ENCODE measurements at places on chromosomes 6 and 20. TPM values are rescaled to one million over a fixed set of nuclear protein-coding genes. Genes with fewer than 3 reads are reported as not detected.

The ANGPT4 gene
- 1.8 TPM for total RNA-seq

The PTK6 gene
- 98.5 TPM for total RNA-seq

The SAMHD1 gene
- total RNA-seq = 151 TPM

GRCh38 chr6:11497881-11498280, 39.7 kb upstream of the TMEM170B start:
- no peak overlapping the region for H3K27ac ChIP-seq
- no peaks in the 10 kb centered on the region for H3K4me1 ChIP-seq
- no peak for DNase-seq

DNA sequence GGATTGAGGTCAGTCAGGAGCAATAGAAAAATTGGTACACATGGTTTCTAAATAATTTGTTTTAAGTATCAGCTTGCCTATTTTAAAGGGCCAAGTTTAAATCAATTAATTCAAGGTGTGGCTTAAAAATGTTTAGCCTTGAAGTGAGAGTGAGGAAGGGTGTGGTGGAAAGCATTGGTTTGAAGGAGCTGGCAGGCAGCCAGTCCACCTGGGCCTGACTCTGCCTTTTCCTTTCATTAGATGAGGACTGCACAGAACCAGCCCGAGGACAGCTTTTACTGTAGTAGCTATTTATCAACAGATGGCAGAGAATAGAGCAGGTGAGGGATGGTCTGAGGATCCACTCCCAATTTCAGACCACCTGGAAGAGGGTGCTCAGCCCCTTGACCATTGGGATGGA, 42.4 kb downstream of the DHX35 start:
- peak; percentile 88 for DNase-seq
- peaks cover 98% of the 10 kb centered on the region for H3K36me3 ChIP-seq
- H3K4me3 ChIP-seq = no peak overlapping the region
- no peak overlapping the region for H3K27ac ChIP-seq
- H3K4me1 ChIP-seq = no peaks in the 10 kb centered on the region

DNA sequence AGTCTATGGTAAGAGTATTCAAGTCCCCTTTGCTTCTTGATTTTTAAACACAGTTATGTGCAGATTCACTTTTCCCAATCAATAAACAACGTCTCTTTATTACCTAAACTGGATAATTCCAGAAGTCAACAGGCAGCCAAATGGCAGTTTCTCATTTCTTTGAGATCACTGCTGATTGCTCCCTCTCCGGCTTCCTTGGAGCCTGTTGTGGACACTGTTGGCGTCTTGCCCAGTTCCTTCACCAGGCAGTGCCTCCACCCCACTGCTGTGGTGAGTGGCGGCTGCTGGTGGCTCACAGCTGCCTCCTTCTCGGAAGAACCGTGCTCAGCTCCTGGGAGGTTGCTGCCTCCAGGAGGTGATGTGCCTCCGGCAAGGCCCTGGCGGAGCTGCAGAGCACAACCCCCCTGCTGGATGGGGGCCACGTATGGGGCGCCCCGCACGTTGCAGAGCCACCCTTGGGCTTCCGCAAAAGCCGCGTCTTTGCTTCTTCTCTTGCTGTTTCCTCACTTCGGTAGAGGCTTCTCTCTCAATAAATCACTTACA, 105.1 kb upstream of the CNKSR3 start:
- H3K27me3 ChIP-seq = no peaks in the 10 kb centered on the region
- peak overlapping the region; percentile 47 for H3K27ac ChIP-seq
- peak; percentile 93 for DNase-seq
- H3K4me3 ChIP-seq = peak overlapping the region; percentile 26
- H3K4me1 ChIP-seq = peaks cover 6% of the 10 kb centered on the region

- H3K4me3 ChIP-seq = no peak overlapping the region
- no peaks in the 10 kb centered on the region for H3K4me1 ChIP-seq
Measured at GRCh38 chr6:113094779-113095178, 747.6 kb downstream of the RFPL4B start.

The ASCC3 gene
- total RNA-seq = 29.0 TPM

DNA sequence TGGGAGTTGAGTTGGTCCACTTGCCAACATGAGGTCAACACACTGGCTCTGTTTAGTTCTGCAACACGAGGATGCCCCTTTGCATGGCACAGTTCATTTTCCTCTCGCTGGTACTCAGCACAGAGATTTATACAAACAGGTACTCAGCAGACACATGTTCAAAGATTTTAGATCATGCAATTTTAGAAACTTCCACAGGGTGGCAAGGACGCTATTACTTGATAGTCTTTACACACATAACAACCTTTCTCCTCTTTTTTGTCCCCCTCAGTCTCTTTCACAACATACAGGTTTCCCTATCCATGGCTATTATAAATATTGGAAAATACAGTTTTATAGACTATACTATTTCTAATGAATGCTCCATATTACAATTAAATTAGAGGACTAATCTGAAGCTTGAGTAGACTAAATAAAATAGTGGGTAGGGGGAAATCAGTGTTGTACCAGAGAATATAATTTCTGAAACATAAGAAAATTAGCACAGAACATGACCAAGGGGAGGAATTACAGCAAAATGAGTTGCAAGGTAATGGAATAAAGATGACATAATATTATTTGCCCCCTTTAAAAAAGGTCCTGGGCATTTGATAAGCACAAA, 331.8 kb upstream of the BTBD3 start:
- H3K27ac ChIP-seq = no peak overlapping the region
- H3K36me3 ChIP-seq = no peaks in the 10 kb centered on the region
- no peak overlapping the region for H3K4me3 ChIP-seq
- H3K27me3 ChIP-seq = no peaks in the 10 kb centered on the region

The C20orf141 gene
- not detected for total RNA-seq

DNA sequence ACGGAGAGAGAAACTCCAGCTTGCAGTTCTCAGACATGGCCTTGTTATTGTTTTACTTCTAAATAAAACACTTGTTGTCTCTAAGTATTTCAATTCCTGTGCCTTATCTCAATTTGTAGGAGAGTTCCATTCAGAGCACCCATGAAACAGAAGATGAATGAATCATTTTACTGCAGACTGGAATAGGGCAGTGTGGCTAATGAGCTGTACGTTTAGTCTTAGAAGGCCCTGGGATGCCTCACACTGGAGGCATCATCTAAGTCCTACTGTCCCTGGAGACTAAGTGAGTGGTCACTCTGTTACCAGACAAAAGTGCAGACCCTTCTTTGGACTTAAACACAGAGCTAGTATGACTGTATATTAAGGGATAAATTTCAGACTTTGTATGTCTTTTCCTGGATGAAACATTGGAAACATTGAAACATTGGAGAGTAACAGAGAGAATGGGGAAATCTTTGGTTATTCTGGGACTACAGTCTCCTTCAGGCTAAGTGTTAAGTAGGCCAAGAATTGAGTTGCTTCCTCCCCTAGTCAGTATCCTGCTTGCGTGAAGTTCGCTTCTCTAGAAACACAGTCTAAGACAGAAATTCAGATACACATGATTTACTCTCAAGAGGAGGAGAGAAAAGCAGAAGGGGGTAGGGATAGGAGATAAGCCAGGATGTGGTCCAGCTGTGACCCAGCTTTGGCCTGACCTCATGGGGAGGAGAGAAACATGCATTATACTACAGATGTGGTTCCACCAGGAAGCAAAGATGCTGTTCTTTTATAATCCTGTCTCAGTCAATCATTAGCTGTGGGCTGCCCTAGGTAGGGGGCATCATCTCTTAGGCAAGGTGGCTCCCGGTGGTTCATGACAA, 167.4 kb upstream of the BMP2 start:
- DNase-seq = no peak
- H3K27ac ChIP-seq = no peak overlapping the region
- H3K36me3 ChIP-seq = no peaks in the 10 kb centered on the region
- H3K4me3 ChIP-seq = no peak overlapping the region
- H3K4me1 ChIP-seq = no peaks in the 10 kb centered on the region

The RSPO3 gene
- total RNA-seq = 6.8 TPM

DNA sequence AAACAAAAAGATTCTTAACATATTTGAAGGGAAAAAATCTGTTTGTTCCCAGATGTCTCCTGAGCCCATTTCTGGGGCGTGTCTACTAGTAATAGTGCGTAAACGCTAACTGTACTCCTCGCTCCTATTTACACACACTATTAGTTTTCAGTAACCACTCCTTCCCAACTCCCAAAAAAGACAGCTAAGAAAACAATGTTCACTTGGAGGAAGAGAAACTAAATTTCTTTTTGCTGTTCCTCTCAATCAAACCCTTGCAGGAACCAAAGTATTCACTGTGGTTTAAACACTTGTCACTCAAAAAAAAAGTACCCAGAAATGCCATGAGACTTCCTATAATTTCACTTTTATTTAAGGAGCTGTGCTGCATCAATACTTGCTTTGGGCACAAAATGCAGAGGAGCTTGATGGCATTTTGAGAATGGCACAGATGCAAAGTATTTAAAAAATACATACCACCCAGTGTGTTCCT, 118.2 kb downstream of the BACH2 start:
- peaks cover 23% of the 10 kb centered on the region for H3K4me1 ChIP-seq
- H3K27me3 ChIP-seq = no peaks in the 10 kb centered on the region
- DNase-seq = peak; percentile 9
- H3K4me3 ChIP-seq = no peak overlapping the region
- H3K36me3 ChIP-seq = no peaks in the 10 kb centered on the region
- H3K27ac ChIP-seq = no peak overlapping the region

GRCh38 chr6:137493218-137494038, 766 bp downstream of the OLIG3 start:
- peak; percentile 58 for DNase-seq
- no peaks in the 10 kb centered on the region for H3K36me3 ChIP-seq
- no peak overlapping the region for H3K27ac ChIP-seq
- peaks cover 51% of the 10 kb centered on the region for H3K27me3 ChIP-seq
- peak overlapping the region; percentile 5 for H3K4me3 ChIP-seq
- H3K4me1 ChIP-seq = peaks cover 72% of the 10 kb centered on the region

DNA sequence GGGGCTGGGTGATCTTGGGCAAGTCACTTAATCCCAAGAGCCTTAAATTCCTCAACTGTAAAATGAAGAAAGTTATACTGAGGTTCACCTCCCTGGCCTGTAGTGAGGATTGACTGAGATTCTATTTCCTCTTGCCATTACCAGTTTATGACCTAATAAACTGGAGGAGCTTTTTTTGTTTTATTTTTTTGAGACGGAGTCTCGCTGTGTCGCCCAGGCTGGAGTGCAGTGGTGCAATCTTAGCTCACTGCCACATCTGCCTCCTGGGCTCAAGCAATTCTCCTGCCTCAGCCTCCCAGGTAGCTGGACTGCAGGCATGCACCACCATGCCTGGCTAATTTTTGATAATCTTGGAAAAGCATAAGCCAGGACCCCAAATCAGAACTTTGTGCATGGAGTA, 161.4 kb upstream of the SNX9 start:
- no peak overlapping the region for H3K4me3 ChIP-seq
- no peaks in the 10 kb centered on the region for H3K4me1 ChIP-seq
- H3K36me3 ChIP-seq = no peaks in the 10 kb centered on the region
- no peaks in the 10 kb centered on the region for H3K27me3 ChIP-seq

The GSTA3 gene
- not detected for total RNA-seq

DNA sequence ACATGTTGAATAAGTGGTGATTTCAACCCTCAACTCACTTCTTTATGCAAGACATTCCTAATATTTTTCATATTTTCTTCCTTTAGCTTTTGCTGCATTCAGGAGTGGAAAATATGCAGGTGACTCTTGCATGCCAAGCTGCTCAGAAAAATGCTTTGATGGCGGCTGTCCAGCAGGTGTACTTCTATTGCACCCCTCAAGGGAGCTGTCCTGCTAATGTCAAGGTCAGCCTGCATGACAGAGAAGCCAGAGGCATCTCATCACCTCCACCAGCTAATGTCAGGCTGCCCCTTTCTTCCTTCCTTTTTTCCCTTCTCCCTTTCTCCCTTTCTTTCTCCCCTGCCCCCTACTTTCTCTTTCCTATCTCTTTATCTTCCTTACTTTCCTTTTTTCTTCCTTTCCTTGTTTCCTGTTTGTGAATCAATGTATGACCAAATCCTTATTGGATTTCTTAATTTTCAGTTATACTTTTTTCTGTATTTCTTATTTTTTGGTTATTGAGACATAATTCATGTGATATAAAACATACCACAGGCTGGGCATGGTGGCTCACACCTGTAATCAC, 112.2 kb downstream of the CD164 start:
- no peak for DNase-seq
- H3K4me1 ChIP-seq = no peaks in the 10 kb centered on the region
- H3K36me3 ChIP-seq = no peaks in the 10 kb centered on the region
- H3K4me3 ChIP-seq = no peak overlapping the region

Data from stomach (tissue), 19 donors.